ENCODE measurements at places on chromosomes 4 and X.

DNA sequence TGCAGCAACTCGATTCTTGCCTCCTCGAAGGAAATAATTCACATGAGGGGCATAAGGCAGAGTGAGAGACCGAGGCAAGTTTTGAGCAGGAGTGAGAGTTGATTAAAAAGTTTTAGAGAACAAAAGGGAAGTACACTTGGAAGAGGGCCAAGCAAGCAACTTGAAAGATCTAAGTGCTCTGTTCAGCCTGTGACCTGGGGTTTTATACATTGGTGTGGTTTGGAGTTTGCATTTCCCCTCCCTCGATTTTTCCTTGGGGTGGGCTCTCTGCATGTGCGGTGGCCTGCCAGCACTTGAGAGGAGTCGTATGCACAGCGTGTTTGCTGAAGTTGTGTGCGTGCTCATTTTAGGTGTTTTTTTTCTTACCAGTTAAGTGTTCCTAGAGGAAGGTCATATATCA lies 356.4 kb downstream of the KLHL4 start:
- DNase-seq, result no peak

- no peak for DNase-seq
Measured at GRCh38 chr4:40702137-40702799, 47.5 kb upstream of the NSUN7 start.

DNA sequence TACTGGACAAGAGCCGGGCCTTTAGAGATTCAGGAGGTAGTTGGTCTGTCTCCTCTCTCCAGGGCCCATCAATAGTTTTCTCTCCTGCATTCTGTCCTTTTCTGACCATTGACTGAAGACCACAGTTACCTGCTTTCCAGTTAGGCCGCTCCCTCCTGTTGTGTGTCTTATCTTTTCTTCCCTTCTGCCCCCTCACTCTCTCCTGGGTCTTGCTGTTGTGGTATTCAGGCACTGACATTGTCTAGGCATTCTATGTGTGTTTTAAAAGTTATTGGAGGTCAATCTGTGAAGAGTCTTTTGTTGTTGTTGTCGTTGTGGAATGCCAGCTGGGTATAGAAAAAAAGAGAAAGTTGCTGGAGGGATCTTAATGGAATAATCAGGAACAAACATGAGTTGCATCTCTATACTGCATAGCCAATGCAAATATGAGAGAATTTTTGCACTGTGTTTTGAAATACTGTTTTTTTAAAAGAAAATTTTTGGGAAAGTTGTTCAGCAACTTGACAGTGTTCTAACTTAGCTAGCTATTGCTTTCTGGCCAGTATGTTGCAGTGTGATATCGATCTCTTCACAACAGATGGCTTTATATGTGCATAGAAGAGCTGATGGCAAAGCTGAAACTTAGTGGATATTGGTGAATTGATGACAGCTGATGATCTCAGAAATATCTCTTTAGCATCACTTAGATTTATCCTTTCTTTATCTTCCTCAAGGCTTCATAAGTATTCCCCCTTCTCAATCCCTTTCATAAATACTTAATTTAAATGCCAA lies 240.7 kb downstream of the C4orf33 start:
- DNase-seq, result no peak

DNA sequence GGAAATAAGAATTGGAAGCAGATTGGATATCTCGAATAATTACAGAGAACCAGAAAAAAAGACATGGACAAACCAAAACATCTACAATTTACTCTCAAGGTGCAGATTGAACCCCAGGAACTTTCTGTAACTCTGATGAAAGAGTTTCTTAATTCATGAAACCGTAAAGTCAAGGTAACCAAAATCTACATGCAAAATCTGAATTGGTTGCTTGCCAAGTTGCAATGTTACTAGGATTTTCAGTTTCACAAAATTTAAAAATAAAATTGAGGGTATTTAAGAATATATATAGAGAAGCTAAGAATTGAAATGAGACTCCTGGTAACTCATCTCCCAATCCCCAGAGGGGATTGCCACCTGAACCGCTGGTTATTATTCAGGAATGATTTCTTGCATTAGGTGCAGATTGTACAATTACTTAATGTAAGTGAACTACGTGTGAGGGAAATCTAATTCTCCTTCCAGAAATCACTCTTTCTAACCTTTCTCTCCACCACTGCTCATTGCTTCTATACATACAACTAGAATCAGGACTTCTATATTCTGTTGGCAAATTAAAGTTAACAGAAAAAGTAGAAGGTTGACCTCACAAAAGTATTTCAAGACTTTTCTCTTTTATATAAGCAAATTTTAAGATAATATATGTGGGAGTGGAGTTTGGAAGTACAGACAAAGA lies 221.5 kb upstream of the NDST4 start:
- DNase-seq, result no peak

DNA sequence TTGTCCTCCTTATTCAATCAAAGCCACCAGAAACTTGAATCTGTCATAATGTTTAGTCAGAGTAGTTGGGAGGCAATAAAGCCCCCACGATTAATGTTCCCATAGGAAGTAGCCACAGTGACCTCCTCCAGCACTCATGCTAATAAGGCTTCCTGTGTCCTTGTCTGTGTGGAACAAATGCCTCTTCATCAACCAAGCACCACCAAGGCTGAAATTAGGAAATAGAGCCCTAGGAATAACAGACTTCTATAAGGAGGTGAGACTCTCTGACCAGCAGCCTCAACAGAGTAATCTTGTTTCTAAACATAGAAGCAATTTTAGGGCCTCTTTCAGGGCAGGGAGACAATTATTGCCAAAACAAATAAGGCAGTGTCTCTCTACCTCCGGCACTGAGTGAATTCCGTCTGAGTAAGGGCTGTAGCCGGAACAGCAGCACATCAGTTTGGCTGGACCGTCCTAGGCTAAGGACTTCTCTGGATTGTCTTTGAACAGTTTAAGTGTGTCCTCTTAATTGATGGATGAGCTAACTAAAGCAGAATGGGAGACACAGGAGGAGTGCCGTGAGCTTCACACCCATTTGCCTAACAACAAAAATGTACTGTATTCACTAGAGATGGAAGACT lies 329.2 kb upstream of the HAND2 start:
- DNase-seq, result no peak

- no peak for DNase-seq
Measured at GRCh38 chr4:181710143-181710542, 533.1 kb upstream of the TENM3 start.

DNA sequence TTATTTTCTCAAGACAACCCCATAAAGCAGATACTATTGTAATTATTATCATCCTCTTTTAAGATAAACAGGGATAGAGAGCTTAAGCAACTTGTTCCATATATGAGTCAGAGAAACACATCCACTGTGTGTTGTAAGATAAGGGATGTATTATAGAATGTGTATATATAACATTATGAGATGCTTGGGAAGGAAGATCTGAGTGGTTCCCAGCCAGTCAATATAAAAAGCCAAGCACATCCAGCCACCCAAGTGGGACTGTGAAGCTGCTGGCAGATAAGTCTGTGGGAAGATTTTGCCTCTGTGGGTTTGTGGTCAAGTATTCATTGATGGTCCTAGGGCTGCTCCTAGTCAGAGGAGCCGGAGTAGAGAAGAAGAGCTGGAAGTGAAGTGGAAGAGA lies 16.5 kb upstream of the BMPR1B start:
- DNase-seq, result no peak

- no peak for DNase-seq
Measured at GRCh38 chr4:145179281-145179860, 1.0 kb downstream of the OTUD4 start.

DNA sequence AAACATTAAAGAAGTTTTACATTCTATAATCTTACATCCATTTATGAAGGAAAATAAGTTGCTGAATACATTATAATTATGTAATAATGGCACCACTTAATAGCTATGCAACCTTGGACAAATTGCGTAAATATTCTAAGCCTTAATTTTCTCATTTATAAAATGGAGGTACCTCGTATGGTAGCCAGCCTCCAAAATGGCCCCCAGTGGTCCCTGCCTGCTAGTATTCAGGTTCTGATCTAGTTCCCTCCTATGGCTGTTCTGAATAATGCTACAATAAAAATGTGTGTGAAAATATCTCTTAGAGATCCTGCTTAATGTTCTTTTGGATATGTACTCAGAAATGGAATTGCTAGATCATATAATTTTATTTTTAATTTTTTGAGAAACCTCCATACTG lies 11.0 kb upstream of the NKX3-2 start:
- no peak for DNase-seq

DNA sequence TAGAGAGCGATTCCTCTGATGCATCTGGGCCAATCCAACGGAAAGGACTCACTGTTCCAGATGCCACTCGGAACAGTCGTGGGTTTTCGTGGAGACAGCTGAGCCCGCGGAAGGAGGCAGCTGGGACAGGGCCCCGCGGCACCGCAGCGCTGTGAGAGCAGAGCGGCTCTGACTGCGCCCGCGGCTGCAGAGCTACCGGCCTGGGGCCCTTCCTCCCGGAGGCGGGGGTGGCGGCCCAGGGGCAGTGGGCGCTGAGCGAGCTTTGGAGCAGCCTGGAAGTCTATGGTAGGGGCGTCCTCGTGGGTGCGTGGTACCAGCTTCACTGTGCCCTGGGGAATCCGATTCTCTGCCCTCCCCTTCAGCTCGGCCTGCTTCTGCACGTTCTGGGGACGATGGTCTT lies 24.9 kb downstream of the CLDN34 start:
- DNase-seq, result no peak

DNA sequence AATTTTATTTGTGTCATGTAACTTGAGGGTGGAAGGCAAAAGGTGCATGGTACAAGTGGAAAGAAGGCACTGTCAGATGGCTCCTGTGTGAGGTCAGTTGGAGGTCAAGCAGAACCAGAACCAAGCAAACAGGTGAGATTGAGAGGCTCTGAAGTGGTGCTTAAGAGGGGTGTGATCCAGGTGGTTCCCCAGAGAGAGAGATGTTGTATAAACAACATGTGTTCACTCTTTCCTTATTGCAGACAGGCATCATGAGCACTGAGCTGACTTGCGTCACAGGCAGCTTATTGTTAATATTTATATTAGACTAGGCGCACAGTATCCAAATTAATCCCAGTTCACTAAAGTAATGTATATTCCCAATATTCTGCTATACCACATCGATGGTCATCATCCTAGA lies 56.8 kb downstream of the CXCL13 start:
- DNase-seq, result no peak

Measured in NCI-H2081 treated with DMSO at 0.1 percent for 48 hours (cell line).